ENCODE measurements at places on chromosomes 1 and 21. TPM values are rescaled to one million over a fixed set of nuclear protein-coding genes. Genes with fewer than 3 reads are reported as not detected.

- H3K36me3 ChIP-seq, result no peaks in the 10 kb centered on the region
- H3K4me3 ChIP-seq, result no peak overlapping the region
- H3K4me1 ChIP-seq, result no peaks in the 10 kb centered on the region
- no peak overlapping the region for H3K27ac ChIP-seq
These were observed 140.7 kb upstream of the SPAG17 start for GRCh38 chr1:118325550-118326225.

GRCh38 chr1:246919902-246920301 is 11.8 kb downstream of the AHCTF1 start:
- H3K4me3 ChIP-seq, result no peak overlapping the region
- no peaks in the 10 kb centered on the region for H3K36me3 ChIP-seq
- no peaks in the 10 kb centered on the region for H3K27me3 ChIP-seq
- DNase-seq, result no peak
- no peak overlapping the region for H3K27ac ChIP-seq

GRCh38 chr1:83970802-83971201 is 28.1 kb downstream of the TTLL7 start:
- no peaks in the 10 kb centered on the region for H3K4me1 ChIP-seq
- H3K4me3 ChIP-seq, result no peak overlapping the region
- H3K27ac ChIP-seq, result no peak overlapping the region
- H3K27me3 ChIP-seq, result no peaks in the 10 kb centered on the region
- H3K36me3 ChIP-seq, result no peaks in the 10 kb centered on the region

DNA sequence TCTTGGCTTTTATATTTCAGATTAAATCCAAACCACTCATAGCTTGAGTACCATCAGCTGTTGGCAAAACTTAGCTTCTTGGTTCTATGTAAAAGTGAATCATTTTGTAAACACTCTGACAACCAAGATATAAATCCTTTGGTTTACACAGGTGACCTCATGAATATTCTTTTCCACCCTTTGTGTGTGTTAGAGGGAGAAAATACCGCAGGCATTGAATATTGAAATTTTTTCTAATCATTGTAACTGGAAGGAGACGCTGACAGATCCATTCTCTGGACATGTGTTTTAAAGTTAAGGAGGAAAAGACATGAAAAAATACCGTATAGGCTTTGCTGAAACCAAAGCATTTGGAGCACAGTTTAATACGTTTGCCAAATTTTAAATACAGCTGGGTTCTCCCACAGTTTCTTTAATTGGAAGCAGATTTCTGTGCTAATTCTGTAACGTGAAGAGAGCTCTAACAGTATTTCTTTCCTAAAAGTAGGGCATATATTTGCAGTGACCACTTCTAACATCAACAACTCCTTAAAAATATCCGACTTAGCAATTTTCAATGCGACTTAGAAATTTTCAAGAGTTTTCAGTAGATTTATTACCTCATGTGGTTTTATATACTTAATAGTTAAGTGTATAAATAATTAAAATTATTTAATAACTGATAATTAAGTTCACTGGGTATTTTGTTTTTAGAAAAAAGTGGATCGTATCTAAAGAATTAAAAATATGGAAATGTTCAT is 388.2 kb downstream of the USP25 start:
- H3K4me3 ChIP-seq, result peak overlapping the region; percentile 8
- H3K36me3 ChIP-seq, result no peaks in the 10 kb centered on the region
- no peaks in the 10 kb centered on the region for H3K4me1 ChIP-seq
- peak overlapping the region; percentile 37 for H3K27ac ChIP-seq

DNA sequence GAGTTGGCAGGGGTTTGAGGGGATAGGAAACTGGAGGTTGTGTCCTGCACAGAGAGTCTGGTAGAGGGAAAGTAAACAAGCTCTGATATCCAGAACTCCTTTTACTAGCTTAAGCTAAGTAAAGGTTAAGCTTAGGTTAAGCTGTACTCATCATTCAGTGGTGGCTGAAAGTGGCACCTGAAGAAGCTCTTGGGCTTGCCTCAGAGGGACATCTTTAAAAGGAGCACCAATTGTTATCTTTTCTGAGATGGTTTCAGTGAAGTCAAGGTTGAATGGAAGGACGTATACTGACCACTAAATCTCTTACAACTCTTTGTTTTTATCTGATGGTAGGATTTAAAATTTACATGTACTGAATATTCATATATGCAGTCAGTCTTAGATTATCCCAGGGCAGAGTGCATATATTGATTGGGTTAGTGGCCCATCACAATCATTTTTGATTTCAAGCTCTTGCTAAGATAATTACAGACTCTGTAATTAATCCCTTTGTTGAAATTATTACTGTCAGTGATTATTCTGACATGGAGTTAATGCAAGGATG is 43.3 kb downstream of the S1PR1 start:
- no peak overlapping the region for H3K27ac ChIP-seq
- H3K4me3 ChIP-seq, result no peak overlapping the region
- H3K4me1 ChIP-seq, result no peaks in the 10 kb centered on the region
- no peaks in the 10 kb centered on the region for H3K36me3 ChIP-seq
- DNase-seq, result no peak

Gene CD1E
- 0.71 TPM for total RNA-seq

DNA sequence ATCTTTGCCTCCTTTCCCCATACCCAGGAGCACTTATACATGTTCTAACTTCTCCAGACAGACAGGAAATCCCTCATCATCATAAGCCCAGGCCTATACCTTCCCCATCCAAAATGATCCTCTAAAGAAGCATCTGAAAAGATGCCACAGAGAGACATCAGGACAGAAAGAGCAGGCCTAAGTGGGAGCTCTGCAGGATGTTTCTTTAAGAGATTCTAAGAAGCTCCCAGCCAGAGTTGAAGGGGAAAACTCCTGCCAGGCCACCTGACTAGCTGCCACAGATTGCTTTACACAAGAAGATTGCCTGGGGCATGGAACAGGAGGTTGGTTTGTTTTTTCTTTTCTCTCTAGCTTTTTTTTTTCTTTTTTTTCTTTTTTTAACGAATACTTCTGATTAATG is 275.8 kb downstream of the VAV3 start:
- no peaks in the 10 kb centered on the region for H3K36me3 ChIP-seq
- H3K4me3 ChIP-seq, result no peak overlapping the region
- DNase-seq, result peak; percentile 78
- peaks cover 36% of the 10 kb centered on the region for H3K4me1 ChIP-seq
- no peaks in the 10 kb centered on the region for H3K27me3 ChIP-seq

DNA sequence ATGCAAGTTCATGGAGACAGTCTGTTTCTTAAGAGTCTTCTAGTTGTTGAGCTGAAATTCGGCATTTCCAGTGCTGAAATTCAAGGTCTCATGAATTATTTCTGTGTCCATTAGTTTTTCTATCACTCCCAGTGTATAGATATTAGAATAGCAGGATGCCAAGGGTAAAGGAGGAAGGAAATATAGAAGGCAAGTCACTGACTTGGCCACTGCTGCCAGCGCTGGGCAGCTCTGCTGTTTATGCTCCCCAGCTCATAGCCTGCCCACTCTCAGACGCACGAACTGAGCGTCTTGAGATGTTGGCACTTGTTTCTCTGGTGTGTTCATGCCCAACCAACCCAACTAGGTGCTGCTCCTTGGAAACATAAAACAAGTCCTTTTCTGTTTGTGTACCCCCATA is 110.1 kb downstream of the SLC45A1 start:
- peak overlapping the region; percentile 22 for H3K27ac ChIP-seq
- no peaks in the 10 kb centered on the region for H3K36me3 ChIP-seq
- H3K4me1 ChIP-seq, result peaks cover 19% of the 10 kb centered on the region
- H3K4me3 ChIP-seq, result no peak overlapping the region
- H3K27me3 ChIP-seq, result no peaks in the 10 kb centered on the region
- peak; percentile 88 for DNase-seq

Gene ACTL8
- not detected for total RNA-seq

DNA sequence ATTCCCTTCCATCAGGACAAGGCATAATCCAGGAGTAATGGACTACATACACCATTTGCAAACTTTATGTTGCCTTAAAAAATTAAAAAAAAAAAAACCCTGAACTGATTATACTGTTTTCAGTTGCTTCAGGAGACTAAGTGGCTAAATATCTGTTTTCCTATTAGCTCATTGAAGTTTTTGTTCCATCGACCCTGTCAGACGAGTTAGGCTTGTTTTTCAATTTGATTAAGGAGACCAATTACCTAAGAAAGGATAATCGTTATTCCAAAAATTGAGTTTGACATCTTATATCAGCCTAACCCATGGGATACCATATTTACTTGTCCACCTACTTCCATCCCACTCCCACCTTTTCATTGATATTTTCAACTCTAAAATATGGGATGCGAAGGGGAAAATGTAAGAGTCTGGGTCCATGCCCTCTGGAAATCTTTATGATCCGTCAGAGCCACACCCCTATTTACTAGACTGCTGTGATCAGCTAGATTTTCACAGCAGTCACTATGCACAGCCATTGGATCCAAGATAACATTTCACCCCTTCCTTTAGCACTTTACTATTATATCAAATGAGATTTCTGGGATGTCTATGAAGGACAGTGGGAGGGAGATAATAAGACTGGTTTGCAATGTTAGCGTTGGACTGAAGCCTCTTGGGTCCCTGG is 41.0 kb downstream of the IL12RB2 start:
- H3K27ac ChIP-seq, result no peak overlapping the region
- H3K4me1 ChIP-seq, result no peaks in the 10 kb centered on the region
- no peak overlapping the region for H3K4me3 ChIP-seq
- no peaks in the 10 kb centered on the region for H3K36me3 ChIP-seq
- H3K27me3 ChIP-seq, result no peaks in the 10 kb centered on the region
- no peak for DNase-seq

- H3K27ac ChIP-seq, result peak overlapping the region; percentile 66
- no peaks in the 10 kb centered on the region for H3K36me3 ChIP-seq
- peak; percentile 90 for DNase-seq
- H3K4me1 ChIP-seq, result peaks cover 37% of the 10 kb centered on the region
- peak overlapping the region; percentile 22 for H3K4me3 ChIP-seq
- no peaks in the 10 kb centered on the region for H3K27me3 ChIP-seq
These were observed 83.2 kb downstream of the TM2D1 start for GRCh38 chr1:61641578-61642336.

Gene GNG4
- total RNA-seq, result 1.8 TPM

DNA sequence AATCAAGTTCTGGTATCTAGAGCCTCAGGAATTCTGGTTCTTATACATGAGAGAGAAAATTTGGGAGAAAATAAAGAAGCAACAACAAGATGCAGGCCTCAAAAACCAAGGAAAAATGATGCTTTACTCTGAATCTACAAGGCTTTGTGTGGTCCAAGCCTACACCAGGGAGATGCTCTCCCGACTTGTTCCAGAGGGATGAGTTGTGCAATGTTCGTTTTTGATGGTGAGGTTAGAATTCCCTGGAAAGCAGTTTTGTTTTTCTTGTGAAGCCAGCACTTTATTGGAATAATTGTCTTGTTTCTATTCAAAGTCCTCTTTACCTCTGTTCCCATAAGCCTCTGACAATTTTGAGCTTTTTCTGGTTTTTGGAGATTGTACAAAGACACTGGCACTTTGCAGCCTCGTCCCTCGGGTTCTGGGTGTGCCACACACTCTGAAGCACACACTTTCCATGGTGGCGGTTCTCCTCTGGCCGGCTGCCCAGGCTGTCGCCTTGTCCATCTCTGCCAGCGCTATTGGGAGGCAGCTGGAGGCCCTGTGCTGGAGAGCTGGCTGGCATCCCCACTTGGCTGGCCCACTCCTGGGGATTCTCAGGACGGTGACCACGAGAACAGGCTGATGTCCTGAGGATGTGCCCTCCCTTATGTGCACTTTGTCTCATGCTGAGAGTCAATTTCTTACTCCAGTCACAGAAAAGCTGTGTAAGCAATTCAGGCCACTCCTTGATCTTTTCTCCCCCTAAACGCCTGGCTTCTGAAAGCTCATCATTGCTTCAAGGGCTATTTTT is 70.2 kb downstream of the EDEM3 start:
- no peak for DNase-seq
- no peaks in the 10 kb centered on the region for H3K27me3 ChIP-seq
- no peaks in the 10 kb centered on the region for H3K36me3 ChIP-seq
- H3K4me3 ChIP-seq, result no peak overlapping the region
- H3K27ac ChIP-seq, result no peak overlapping the region

DNA sequence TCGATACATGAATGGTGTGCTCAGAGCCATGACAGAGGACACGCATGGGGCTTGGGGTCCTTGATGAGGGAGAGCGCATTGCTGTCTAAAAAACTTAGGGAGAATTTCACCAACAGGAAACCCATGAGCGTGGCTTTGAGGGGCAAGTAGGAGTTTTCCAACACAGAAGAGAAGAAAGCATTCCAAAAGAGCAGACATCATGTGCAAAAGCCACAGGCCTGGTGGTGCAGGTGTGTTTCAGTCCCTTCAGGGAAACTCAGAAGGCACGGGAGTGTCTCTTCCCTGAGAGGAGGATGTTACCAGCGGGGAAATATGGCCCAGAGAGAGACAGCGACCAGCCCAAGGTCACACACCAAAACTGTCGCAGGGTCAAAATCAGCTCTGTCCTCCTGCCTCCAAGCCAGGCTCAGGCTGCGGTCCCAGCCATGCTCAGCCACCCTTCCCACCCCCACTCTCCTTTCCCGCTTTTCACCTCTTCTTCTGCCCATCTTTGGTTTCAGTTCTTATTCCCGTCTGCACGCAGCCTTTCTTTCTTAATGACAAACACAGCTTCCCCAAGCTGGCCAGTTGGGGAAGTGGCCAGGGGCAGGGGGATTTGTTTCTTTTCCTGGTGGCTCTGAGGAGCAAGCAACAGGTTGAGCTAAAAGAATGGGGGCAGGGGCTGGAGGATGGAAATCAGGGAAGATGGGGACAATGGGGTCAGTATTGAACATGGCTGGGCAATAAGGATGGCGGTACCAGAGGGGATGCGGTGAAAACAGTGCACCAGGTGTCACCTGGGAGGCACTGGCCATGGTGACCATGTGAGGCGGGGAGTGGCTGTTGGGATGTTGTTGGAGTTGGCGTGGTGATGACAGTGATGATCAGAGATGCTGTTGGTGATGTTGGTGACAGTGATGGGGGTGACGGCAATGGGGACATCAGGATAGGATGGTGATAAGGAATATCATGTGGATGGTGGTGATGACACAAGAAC is 10.3 kb downstream of the LAPTM5 start:
- H3K4me3 ChIP-seq, result no peak overlapping the region
- no peaks in the 10 kb centered on the region for H3K27me3 ChIP-seq
- H3K4me1 ChIP-seq, result no peaks in the 10 kb centered on the region
- no peaks in the 10 kb centered on the region for H3K36me3 ChIP-seq
- no peak for DNase-seq

GRCh38 chr21:28971171-28971570 is 21.5 kb downstream of the LTN1 start:
- H3K36me3 ChIP-seq, result peaks cover 83% of the 10 kb centered on the region
- no peak overlapping the region for H3K27ac ChIP-seq
- H3K4me1 ChIP-seq, result no peaks in the 10 kb centered on the region
- no peak for DNase-seq
- no peaks in the 10 kb centered on the region for H3K27me3 ChIP-seq

Gene TOE1
- 7.1 TPM for total RNA-seq

- no peak overlapping the region for H3K4me3 ChIP-seq
- no peak overlapping the region for H3K27ac ChIP-seq
- no peaks in the 10 kb centered on the region for H3K36me3 ChIP-seq
- peaks cover 9% of the 10 kb centered on the region for H3K4me1 ChIP-seq
- DNase-seq, result no peak
These were observed 128.0 kb downstream of the TNNI3K start for GRCh38 chr1:74363220-74363619.

Gene WNT3A
- not detected for total RNA-seq

GRCh38 chr1:202163281-202164270 is 3.2 kb upstream of the PTPN7 start:
- peaks cover 3% of the 10 kb centered on the region for H3K4me1 ChIP-seq
- no peaks in the 10 kb centered on the region for H3K36me3 ChIP-seq
- DNase-seq, result no peak
- no peaks in the 10 kb centered on the region for H3K27me3 ChIP-seq

Measured in sigmoid colon (tissue), 7 donors.